ENCODE measurements at places on chromosomes 11 and 22.
A peak's percentile ranks its signal among the peaks of the same experiment; 100 is the strongest.

- DNase-seq, result no peak
These were observed 1.2 kb downstream of the FOLR2 start for GRCh38 chr11:72217841-72218240.

GRCh38 chr22:42994917-42995562, 19.9 kb downstream of the PACSIN2 start:
- DNase-seq, result no peak

DNA sequence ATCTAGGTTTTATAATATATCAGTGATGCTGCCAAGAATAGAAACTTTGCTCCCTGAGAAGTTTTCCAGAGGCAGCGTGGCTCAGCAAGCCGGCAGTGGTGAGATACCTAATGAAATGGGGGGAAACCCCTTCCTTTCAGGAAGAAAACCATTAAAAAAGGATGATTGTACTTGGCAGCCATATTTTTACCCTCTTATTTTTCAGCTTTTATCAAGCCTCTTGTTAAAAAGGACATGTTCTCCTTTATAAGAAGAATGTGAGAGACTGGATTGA, 9.0 kb upstream of the ME3 start:
- no peak for DNase-seq

GRCh38 chr11:79466411-79466810, 25.6 kb upstream of the TENM4 start:
- no peak for DNase-seq

DNA sequence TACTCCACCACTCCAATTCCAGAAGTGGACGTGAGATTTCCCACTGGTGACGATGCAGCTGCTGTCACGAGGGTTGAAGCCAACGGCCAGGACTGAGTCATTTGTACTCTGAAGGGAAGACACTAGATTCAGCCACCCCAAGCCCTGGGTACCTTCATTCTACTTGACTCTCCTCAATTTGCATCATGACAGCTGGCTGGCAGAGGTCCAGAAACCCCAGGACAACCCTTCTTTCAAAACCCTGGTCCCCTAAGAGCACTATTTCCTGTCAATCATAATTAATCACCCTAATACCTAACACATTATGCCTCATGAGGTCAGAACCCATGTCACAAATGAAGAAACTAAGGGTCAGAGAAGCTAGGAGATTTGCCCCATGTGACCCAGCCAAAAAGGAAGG, 4.9 kb downstream of the EML3 start:
- no peak for DNase-seq

- DNase-seq, result peak; percentile 18
These were observed 7.7 kb downstream of the SLC37A2 start for GRCh38 chr11:125070699-125071254.

DNA sequence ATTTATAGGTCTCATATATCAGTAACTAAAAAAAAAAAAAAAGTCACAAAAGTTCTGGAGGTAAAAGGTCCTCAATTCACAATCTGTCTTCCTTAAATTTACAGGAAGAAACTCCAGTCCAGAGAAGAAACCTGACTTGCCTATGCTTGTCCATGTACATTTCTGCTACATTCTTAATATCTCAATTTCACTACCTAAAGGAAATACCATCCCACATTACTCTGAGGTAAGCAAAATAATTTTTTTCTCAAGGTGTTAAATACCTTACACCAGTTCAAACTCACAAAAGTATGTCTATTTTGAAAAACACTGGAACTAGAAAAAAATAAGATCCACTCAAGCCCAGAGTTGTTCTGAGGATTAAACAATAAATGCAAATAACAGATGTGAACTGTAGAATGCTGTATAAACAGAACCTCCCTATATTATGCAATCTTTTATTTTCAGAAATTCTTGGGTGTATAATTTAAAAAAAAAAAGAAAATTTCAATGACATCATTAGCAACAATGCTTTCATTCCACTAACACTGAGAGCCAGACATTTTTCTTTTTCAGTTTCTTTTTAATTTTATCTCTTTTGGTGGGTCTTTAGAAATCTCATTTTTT, 49.9 kb upstream of the GDPD4 start:
- no peak for DNase-seq

DNA sequence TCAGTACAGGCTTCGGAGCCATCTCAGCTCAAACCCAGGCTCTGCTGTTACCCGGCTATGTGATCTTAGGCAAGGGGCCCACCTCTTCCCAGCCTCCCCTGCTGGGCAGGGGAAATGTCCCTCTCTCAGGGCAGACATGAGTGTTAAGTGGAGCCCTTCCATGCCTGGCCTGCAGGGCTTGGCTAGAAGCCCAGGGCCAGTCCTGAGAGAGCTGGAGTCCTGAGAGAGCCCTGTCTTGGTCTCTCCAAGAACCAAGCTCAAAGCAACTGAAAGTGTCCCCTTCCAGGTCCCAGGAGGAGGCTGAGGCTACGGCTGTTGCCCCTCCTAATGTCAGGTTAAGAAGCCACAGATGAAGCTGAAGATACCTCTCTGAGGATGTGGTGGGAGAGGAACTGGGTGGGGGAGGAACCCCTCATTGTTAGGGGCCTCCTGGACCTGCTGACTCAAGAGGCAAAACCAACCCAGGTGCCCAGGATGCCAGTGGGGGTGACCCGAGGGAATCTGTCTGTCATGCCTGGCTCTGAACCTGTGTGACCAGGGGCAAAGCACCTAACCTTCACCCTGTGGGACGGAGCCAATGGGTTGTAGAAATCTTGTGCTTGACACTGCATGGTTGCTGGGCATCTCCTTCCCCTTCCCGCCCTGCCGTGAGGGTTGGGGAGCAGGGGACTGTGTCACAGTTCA, 4.2 kb downstream of the ZP1 start:
- no peak for DNase-seq

- DNase-seq, result no peak
These were observed 110.4 kb upstream of the TIMP3 start for GRCh38 chr22:32691101-32691500.

GRCh38 chr22:40534379-40535188, 101.9 kb downstream of the MRTFA start:
- no peak for DNase-seq

DNA sequence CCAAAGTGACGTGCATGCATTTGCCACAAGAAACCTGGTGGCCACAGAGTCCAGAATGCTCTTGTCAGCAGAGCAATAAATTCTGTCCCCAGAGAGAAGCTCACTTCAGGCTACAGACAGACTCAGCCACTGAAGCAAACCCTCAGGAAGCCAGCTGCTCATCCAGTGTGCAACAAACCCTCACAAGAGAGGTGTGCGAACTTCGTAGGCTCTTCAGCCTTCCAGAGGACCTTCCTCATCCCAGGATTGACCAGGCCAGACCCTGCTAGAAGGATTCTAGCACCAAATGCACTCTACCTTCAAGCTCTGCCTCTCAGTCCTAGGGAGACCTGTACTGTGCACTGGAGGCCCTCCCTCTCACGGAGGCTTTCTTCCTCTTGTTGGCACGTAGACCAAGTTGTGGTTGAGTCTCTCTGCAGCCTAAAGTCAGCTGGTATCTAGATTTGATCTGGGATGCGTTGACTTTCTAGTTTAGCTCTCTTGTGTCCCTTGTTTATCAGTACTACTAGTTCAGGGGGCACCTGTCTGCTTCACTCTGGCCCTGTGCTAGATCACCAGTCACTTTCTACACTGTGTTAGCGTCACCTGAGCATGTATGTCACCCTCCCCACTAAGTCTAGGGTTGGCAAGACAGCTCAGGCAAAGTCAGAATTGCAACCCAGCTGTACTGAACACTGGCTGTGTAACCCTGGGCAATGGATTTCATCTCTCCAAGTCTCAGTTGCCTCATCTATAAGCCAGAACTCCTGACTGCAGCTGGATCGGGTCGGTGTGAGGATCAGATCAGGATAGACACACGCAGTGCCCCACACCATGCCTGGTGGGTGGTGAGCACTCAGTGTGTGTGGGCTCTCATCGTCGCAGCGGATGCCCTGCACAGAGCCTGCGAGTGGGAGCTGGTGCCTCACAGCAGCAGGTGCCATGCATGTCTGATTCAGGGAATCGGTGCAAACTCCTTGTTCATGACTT, 22.1 kb upstream of the TMPRSS13 start:
- DNase-seq, result no peak

GRCh38 chr11:1570896-1571759, 943 bp downstream of the DUSP8 start:
- no peak for DNase-seq

- no peak for DNase-seq
These were observed 125.3 kb downstream of the DBX1 start for GRCh38 chr11:20034941-20035340.

DNA sequence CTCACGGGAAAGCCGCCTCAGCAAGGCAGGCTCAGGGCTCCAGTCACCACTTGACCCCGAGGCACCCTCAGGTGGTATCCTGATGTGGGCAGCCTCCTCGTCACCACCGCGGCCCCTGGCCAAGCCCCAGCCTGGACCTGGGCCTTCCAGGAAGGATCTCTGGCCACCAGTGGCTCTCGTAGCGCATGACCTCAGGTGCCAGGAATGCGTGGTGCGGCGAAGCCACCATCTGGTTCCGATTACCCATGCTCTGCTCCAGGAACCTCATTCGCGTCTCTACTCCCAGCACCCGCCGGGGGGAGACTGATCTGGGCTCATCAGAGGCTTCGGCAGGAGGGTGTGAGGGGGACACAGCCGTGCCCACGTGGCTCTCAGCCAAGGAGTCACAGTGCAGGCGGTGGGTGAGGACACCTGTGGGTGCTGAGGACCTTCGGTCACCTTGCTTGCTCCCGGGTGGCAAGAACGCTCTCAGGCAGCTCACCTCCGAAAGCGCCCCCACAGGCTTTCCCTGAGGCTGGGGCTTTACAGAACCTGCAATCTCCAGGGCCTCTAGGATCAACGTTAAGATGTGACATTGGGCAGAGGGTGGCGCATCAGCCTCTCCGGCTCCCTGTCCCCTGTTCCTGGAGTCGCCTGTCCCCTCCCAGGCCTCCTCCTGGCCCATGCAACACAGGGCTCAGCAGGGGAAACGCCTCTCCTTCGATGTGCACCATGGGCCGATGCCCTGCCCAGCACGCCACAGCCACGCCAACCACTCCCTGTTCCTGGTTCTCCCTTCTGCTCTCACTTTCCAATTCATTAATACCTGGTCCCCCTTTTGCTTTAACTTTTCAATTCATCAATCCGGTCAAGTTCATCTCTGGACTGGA, 39.0 kb downstream of the TBX1 start:
- DNase-seq, result no peak

- no peak for DNase-seq
These were observed 5.3 kb upstream of the MALAT1 start for GRCh38 chr11:65493367-65494176.

DNA sequence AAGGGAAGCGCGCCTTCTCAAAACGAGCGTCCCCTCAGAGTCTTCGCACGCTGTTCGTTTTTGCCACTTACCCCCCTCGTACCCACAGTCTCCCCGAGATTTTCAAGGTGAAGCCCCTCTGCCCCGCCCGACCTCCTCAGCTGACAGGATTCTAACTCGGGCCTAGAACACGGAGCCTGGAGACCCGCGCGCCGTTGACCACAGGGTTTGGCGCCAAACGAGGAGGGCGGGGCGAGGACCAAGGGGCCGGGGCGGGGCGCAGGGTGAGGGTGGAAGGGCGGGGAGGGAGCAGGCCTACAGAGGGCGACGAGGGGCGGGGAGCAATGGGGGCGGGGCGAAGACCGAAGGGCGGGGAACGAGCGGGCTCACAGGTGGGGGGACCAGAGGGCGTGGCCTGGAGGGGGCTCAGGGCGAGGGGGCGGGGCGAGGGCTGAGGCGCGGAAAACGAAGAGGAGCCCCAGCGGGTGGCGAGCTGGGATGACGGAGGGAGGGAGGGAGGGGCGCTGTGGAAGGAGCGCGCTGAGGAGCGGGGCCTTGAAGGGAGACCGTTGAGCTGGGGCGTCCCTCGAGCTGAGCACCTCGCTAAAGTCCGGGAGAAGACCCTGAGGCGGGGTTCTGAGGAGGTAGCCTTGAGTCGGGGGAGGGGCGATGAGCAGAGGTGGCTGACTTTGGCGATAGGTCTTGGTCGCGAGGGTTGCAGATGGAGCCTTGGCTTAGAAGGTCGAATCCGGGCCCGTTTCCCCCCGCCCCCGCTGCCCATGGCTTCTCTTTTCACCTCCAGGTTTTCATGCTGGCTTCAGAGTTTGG, at the start of gene DMC1:
Gene DMC1 (minus strand): TSS at position 212 of the 807 bp plus-strand sequence. CDS start 1,927 bp downstream, outside the sequence.
- DNase-seq, result peak; percentile 72

GRCh38 chr11:123640029-123640428, 14.4 kb downstream of the SCN3B start:
- no peak for DNase-seq

DNA sequence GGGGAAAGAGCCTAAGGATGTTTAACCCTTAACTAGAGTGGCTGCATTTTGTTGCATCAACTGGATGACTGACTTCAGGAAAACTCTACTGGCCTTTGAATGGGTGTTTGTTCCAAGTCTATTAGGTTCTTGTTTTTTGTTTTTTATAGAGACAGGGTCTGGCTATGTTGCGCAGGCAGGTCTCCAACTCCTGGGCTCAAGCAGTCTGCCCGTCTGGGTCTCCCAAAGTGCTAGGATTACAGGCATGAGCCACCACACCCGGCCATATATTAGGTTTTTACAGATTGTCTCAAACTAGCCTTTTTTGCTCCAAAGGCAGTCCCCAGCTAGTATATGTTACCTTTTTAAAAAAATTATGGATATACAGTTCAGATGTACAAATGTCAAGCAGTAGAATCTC, 1.1 kb downstream of the SMARCB1 start:
- no peak for DNase-seq

- no peak for DNase-seq
These were observed 93.1 kb upstream of the FGF3 start for GRCh38 chr11:69912161-69912910.

- no peak for DNase-seq
These were observed 9.6 kb upstream of the CERK start for GRCh38 chr22:46747646-46748045.

GRCh38 chr11:85180528-85180927, 446.6 kb downstream of the DLG2 start:
- no peak for DNase-seq

DNA sequence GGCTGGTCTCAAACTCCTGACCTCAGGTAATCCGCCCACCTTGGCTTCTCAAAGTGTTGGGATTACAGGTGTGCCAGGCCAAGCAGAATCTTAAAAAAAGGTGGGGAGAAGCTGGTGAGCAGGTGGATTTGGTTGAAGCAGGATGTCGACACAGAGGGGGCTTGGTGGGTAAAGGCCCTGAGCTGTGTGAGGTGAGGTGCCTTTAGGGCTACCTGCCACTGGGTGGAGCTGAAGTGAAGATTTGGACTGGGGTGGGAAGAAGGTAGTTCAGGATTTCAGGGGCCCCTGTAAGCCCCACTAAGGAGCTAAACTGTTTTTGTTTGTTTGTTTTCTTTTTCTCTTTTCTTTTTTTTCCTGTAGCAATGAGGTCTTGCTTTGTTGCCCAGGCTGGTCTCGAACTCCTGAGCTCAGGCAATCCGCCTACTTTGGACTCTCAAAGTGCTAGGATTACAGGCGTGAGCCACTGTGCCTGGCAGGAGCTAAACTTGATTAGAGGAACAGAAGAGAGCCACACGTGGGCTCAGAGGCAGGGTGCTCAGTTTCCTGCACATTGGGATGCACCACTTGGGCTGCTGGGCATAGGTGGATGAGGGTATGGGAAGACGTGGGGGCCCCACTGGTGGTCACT, 6.0 kb downstream of the P2RX6 start:
- DNase-seq, result peak; percentile 79

Measured in 8988T (cell line).